Heart left ventricle (tissue), 16 donors: ENCODE measurements at places on chromosomes 13 and 19.

DNA sequence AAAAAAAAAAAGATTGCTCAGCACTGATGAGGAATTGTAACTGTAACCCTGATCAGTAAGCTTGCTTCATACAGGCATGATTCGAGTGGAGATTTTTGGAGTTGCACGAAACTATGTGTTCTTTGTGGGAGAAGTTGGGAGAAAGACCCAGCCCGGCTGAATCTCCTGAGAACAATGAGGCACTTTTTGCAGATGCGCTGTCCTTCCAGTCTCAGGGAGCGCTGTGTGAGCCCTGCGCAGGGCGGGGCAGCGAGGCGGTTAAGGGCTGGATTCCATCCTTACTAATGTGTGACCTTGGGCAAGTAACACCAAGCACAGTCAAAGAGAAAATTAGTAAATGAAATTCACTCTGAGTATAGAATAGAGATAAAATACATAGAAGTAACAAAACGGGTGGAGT is 76.9 kb downstream of the SIPA1L3 start:
- no peak for DNase-seq

DNA sequence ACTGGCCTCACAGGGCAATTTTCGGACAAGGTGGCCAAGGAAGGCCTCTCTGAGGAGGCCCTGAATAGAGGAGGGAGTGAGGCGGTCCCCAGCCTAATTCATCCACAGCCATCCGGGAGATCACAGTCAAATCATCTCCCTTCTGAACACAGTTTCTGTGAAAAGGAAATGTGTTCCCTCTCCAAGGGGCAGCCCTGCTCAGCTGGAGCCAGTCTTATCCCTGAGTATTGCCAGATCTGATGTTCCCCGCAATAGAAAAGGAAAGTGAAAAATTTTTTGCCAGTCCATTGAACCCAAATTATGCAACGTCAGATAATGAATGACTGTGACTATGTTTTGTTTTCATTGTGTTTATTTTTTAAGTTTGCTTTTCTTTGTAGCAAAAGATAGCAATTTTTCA is 125.9 kb downstream of the SIPA1L3 start:
- DNase-seq, result no peak

GRCh38 chr19:37983153-37983552 is 76.1 kb downstream of the SIPA1L3 start:
- no peak for DNase-seq

DNA sequence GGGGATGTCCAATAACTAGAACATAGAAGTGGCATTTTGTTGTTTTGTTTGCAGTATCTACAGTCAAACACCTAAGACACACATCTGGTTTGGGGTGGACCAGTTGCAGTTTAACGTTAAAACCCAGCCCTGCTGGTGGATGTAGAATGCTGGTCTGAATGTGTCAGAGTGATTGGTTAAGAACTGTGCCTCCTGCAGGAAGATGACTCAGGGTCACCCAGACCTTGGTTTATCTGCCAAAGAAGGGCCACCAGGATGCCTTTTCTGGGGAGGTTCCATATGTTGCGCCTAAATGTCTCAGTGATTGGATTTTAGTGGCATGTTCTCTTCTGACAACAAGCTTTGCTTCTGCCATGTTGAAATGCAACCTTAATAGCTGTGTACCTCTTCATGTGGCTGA is 23.1 kb downstream of the ZNF536 start:
- DNase-seq, result no peak

DNA sequence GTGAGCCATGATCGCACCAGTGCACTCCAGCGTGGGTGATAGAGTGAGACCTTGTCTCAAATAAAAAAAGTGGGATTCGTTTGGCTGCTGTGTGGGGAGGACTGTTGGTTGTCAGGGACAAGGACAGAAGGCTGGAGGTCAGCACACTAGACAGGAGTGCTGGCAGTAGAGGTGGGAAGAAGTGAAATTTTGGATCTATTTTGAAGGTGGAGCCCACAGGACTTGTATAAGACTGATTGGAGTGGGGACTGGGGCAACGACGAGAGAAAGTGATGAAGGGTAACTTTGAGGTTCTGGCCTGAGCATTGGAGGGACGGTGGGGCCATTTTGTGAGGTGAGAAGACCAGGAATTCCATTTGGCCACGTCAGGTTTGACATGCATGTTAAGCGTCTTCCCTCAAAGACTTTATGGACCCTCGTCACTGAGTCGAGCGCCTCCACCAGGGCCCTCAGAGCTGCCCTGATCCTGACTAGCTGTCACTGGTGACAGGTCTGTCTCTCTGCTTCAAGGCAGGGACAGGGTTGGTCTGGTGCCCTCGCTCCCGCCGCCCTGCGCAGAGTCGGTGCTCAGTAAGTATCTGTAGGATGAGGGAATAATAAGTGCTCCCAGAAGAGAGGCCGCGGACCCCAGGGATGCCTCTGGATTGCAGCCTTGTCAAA is 673 bp downstream of the CTU1 start:
- no peak for DNase-seq

GRCh38 chr19:47316513-47316912 is 6.9 kb downstream of the C5AR1 start:
- no peak for DNase-seq

- no peak for DNase-seq
These were observed 27.1 kb downstream of the EDNRB start for GRCh38 chr13:77891486-77891885.

- DNase-seq, result no peak
These were observed 50.7 kb upstream of the PNMA8B start for GRCh38 chr19:46546194-46546896.

DNA sequence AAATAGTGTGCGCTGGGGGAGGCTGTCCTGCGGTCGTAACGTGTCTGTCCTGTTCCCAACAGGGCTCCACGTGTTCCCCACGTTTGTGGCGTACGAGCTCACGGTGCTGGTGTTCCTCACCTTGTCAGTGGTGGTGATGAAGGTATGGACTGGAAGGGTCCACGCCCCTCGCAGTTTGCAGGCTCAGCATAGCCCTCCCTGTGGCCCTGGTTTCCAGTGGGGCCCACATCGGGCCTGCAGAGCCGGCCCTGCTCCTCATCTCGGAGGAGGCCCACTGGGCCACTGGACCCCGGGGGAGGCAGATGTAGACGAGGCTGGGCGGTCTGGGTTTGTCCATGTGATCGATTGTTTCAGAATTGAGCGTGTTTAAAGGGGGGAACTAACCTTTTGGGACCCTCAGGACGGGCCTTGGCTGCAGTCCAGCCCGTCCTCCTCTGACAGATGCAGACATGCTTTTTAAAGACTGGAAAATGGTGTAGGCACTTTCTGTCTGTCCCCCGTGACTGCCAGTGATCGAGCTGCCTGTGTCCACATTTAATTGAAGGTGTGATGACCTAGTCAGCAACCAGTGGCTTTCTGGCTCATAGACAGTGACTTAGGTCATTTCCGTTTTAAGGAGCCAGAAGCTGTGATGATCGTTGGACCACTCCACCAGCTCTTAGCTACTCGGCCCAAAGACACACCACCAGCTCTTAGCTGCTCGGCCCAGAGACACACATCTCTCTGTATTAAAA is 37.1 kb upstream of the TFDP1 start:
- peak; percentile 20 for DNase-seq

DNA sequence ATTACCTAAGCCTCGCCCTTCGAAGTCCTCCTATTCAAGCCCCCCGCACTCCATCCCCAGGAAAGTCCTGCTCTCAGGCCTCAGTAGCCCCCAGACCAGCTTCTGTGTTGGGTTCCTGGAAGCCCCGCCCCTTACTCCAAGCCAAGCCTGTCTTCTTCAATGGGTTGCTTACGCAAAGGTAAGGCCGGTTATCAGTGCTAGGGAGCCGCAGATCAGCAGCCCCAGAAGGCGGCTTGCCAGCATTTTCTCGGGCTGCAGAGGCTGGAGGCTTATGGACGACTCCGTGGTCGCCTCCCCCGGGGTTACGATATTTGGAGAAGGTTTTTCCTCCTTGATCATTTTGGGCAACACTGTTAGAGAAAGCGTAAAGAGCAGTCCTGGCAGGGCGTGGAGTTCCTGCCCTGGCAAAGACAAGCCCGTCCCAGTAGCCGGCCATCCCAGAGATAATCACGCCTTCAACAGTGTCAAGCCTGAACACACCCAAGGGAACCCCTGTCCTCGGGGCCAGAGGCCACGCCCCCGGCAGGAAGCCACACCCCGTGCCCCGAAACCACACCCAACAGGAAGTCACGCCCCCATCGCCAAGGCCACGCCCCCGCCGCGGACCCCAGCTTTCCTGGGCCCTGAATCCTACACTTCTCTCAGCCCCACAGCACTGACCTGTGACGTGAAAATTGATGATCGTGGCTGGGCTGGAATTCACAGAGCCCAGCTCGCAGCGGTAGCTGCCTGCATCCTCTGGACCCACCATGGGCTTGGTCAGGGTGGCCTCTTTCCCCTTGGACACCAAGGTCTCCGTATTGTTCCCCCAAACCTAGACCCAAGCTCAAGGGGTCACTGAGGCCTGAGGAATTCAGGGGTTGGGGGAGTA is 954 bp upstream of the RASIP1 start:
- peak; percentile 87 for DNase-seq

GRCh38 chr19:33048806-33049676 is 15.6 kb downstream of the RHPN2 start:
- no peak for DNase-seq

DNA sequence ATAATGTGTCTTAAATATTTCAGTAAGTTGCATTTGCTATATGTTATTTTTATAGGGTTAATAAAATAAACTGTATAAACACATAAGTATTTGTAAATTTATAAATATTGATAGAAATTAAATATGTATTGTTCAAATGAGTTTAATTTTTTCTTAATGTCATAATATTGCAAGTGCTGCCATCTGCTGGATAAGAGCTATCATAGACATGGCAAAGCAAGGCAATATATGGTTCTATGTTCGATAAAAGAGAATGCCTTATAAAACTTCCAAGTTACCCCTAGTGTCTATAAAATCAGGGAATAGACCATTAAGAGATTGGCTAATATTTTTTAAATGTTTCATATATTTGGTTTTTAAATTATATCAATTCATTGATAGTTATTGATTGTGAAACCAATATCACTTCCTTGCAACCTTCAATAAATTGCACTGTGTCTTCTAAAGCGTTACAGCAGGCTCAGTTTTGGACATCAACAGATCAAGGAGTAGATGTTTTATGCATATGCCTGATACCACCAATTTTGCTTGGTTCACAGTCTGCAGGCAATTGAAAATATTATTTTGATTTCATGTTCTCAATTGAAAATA is 29.0 kb upstream of the SLITRK6 start:
- DNase-seq, result no peak

GRCh38 chr13:102680133-102680717 is 14.6 kb downstream of the METTL21C start:
- DNase-seq, result no peak

DNA sequence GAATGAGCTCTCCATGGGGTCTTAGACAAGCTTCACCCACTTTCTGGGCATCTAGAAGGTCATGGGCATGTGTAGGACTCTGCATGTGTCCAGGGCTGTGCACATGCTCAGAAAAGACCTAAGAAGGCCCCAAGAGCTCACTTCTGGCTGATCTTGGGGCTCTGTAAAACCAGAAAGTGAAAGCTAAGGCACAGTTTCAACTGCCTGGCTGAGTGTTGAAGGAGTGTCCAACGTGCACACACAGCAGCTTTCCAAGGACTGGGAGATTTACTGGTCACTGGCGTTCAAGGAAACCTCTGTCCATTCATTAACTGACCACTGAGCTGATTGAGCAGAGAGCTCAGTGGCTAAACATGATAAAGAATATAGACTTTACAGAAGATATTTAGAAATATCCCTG is 137.9 kb downstream of the KATNAL1 start:
- no peak for DNase-seq
